ENCODE measurements at places on chromosomes 3 and 15.

DNA sequence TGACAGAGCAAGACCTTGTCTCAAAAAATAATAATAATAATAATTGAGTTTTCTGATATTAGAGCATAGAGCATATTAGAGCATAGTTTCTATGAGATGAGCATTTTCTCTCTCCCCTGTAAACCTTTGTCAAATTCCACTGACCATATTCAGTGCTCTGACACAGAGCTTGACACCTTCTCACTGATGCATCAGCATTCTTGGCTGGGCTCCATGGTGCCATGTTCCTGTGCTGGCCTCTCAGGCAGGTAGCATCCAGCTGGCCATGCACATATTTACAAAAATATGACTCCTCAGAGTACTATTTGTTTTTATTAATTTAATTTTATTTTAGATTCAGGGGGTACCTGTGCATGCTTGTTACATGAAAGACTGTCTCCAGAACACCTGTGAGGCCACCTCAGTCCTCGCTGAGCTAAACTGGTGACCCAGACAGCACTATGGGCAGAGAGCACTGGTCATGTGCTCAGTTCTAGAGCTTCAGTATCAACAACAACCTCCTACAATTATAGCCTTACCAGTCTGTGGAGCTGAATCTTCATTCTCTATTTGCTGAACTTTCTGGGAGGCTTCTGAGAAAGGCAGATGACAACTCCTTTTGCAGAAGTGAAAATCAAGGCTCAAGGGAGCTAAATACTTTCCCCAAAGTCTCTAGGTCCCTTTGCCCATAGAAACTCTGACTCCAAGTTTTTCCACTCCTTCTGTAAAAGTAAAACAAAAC is 21.6 kb upstream of the SLC28A2 start:
- no peak for DNase-seq
- H3K36me3 ChIP-seq = no peaks in the 10 kb centered on the region
- no peaks in the 10 kb centered on the region for H3K4me1 ChIP-seq
- H3K4me3 ChIP-seq = no peak overlapping the region
- no peaks in the 10 kb centered on the region for H3K27me3 ChIP-seq

- H3K4me3 ChIP-seq = no peak overlapping the region
- no peaks in the 10 kb centered on the region for H3K27me3 ChIP-seq
- no peaks in the 10 kb centered on the region for H3K36me3 ChIP-seq
- DNase-seq = no peak
These were observed 277.8 kb downstream of the CD47 start for GRCh38 chr3:107813026-107813425.

- no peaks in the 10 kb centered on the region for H3K36me3 ChIP-seq
- H3K27ac ChIP-seq = no peak overlapping the region
- no peak overlapping the region for H3K4me3 ChIP-seq
- H3K4me1 ChIP-seq = peaks cover 35% of the 10 kb centered on the region
These were observed 86.9 kb downstream of the TBL1XR1 start for GRCh38 chr3:177110386-177110785.

DNA sequence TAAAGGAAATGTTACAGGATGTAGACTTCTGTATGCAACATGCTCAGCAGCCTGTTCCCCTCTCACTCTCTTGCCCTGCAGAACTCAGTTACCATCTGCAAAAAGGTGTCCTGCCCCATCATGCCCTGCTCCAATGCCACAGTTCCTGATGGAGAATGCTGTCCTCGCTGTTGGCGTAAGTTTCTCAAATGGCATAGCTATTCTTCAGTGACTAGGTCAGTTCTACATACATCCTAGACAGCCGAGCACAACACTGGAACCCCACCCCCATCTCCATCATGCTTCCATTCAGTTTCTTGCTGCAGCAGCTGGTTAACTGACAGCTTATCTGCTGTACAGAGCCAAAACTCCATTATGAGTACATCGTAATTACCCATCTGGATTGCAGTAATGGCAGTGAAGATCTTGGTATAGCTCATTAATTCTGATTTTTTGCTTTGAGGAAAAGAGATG is 4.5 kb downstream of the THBS1 start:
- DNase-seq = no peak
- no peaks in the 10 kb centered on the region for H3K4me1 ChIP-seq
- H3K27ac ChIP-seq = no peak overlapping the region
- H3K27me3 ChIP-seq = no peaks in the 10 kb centered on the region
- H3K4me3 ChIP-seq = no peak overlapping the region

DNA sequence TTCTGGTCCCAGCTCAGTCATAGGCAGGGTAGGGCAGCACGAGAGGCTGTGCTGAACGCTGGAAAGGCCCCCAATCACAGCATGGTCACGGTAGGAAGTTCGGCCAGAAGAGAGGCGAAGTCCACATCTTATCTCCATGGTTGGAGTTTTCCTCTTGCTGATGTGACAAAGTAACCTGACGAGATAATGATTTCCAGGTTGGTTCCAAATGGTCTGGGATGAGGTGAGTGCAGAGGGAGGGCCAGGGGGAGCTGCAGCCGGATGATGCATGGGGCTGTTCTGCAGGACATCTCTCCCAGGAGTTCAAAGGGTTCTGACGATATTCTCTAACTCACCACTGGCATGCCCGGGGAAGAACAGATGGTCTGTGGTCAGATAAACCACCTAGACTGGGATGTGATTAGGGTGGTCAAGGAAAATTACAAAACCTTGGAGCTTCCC is 83.2 kb upstream of the WNT5A start:
- DNase-seq = no peak
- no peak overlapping the region for H3K4me3 ChIP-seq
- no peak overlapping the region for H3K27ac ChIP-seq
- no peaks in the 10 kb centered on the region for H3K27me3 ChIP-seq
- H3K4me1 ChIP-seq = no peaks in the 10 kb centered on the region

- no peaks in the 10 kb centered on the region for H3K4me1 ChIP-seq
- H3K27me3 ChIP-seq = no peaks in the 10 kb centered on the region
- H3K27ac ChIP-seq = no peak overlapping the region
- no peak for DNase-seq
- H3K4me3 ChIP-seq = no peak overlapping the region
- no peaks in the 10 kb centered on the region for H3K36me3 ChIP-seq
These were observed 1265.0 kb upstream of the ALCAM start for GRCh38 chr3:104101736-104102135.

DNA sequence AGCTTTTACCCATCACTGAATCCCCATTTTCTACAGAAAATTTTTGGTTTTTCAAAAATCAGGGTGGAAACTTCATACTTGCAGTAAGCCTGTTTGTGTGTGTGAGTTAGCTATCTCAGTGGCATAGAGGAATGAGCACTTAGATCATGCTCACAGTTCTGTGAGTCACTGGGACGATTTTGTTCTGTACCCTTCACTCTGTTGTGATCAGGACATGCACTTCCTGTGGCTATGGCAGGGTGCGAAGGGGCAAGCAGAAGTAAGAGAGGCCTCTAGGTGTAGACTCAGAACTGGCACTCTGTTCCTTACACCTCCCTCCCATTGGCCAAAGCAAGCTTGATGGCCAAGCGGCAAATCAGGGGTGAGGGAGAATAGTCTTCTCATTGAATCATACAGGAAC is 11.6 kb downstream of the NIPA2 start:
- no peak overlapping the region for H3K27ac ChIP-seq
- H3K36me3 ChIP-seq = no peaks in the 10 kb centered on the region
- no peaks in the 10 kb centered on the region for H3K4me1 ChIP-seq

DNA sequence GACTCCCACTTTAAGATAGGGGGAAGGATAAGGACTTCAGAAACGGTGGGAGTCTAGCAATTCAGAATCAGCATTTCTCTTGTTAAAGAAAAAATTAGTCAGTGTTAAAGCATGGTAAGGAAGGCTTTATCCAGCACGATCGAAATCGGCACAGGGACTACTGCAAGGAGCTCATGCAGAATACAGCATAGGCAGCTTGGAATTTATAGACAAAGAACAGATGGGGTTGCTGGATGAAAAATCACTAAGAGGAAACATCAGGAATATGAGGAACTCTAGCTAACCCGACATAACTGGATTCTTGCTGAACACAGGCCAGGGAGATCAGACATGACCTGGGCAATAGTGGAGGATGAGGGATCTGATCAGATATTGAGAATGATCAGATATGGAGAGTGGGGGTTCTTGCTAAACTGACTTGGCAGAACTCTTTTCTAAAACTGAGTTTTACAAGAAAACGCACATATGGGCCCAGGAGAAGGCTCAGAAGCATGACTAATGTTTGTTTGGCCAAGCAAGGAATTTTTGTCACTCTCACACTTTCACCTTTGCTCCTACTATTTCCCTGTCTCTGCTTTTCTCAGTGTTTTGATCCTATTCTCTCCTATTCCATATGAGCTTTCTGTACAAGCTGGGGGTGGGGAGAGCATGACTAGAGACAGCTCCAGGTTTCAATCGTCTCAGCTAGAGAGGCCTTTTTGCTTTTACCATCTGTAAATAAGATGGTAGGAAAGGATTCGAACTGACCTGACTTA is 3.9 kb upstream of the PLCH1 start:
- H3K36me3 ChIP-seq = no peaks in the 10 kb centered on the region
- no peak overlapping the region for H3K4me3 ChIP-seq
- H3K27ac ChIP-seq = no peak overlapping the region
- DNase-seq = no peak

DNA sequence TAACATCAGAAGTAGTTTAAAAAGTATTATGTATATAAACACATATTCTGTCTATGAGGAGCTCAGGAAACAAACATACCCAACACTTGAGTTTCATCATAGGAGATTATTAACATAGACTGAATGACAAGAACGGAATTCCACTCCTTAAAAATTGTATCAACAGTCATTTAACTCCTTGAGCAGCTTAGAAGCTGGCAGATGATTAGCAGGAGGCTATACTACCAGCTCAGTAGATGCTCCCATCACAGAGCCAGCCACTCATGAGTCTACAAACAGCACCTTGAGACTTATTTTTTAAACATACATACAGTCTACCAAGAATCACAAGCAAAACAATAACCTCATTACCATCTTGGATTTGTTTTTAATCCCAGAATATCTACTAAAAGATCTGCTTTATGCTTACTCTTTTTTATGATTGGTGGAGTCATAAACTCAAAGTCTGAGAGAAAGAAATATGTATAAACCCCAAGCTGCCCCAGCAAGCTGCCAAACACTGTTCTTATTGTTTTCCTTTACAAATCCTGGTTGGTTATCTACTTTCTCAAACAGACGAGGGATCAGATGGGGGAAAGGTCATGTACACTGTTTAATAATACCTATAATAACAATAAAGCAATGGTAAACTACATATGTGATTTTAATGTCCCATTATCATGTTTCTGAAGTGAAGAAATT is 59.5 kb downstream of the CBLB start:
- peaks cover 18% of the 10 kb centered on the region for H3K4me1 ChIP-seq
- H3K36me3 ChIP-seq = no peaks in the 10 kb centered on the region
- no peak for DNase-seq
- H3K27me3 ChIP-seq = no peaks in the 10 kb centered on the region
- H3K27ac ChIP-seq = no peak overlapping the region

GRCh38 chr3:84141571-84141970 is 817.2 kb upstream of the CADM2 start:
- H3K4me1 ChIP-seq = no peaks in the 10 kb centered on the region
- H3K27ac ChIP-seq = no peak overlapping the region
- no peaks in the 10 kb centered on the region for H3K36me3 ChIP-seq
- no peaks in the 10 kb centered on the region for H3K27me3 ChIP-seq

DNA sequence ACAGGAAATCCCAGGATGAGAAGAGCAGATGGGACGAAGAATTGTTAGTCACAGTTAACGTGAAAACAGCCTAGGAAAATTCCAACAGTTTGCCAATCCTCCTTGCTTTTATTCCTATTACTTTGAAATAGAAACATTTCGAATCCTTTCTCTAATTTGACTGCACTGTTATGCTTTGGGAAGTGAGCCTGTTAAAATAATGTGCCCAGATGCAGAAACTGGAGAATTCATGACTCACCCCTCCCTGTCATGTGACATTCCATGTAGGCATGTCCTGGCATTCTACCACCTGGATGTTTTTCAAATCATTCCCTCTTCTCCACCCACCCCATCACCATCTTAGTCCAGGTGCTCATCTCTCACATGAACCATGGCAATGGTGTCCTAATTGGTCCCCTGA is 107.3 kb downstream of the MINAR1 start:
- H3K36me3 ChIP-seq = no peaks in the 10 kb centered on the region
- H3K4me3 ChIP-seq = no peak overlapping the region
- H3K27me3 ChIP-seq = no peaks in the 10 kb centered on the region
- H3K4me1 ChIP-seq = no peaks in the 10 kb centered on the region

GRCh38 chr3:14460342-14461005 is 58.1 kb downstream of the SLC6A6 start:
- H3K27me3 ChIP-seq = no peaks in the 10 kb centered on the region
- no peak overlapping the region for H3K4me3 ChIP-seq
- no peak overlapping the region for H3K27ac ChIP-seq
- peak; percentile 71 for DNase-seq

DNA sequence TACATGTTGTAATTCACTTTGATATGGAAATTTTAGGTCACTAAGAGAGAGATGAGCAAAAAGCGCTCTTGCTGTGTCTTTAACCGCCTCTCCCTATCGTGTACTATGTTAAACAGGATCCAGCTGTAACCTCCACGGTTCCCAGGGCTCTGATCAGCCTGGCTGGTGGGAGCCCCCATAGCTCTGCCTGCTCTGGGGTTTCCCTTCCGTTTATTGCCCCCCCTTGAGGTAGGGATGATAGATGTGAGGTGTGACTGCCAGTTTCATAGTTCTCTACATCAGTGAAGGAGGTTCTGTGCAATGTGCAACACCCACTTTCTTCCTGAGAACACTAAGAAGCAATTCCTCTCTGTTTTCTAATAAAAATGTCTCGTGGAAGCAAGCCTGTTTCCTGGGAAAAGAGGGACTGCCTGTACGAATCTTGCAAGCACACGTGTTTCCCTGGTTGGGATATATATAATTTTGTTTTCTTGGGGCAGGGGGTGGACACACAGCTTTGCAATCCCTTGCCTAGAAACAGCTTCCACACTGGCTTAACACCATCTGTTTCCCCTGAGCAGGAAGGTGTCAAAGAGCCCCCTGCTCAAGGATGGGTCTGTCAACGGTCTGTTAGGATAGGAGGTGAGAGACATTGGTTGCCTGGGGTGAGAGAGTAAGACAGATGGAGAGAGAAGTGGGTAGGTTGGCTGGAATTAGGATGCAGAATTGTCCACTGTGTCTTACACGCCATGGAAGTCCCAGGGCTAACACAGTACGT is 23.8 kb downstream of the CORO2B start:
- H3K27me3 ChIP-seq = no peaks in the 10 kb centered on the region
- H3K4me1 ChIP-seq = no peaks in the 10 kb centered on the region
- no peaks in the 10 kb centered on the region for H3K36me3 ChIP-seq
- H3K4me3 ChIP-seq = no peak overlapping the region
- H3K27ac ChIP-seq = no peak overlapping the region

GRCh38 chr3:159252772-159253384 is 451.0 kb downstream of the MFSD1 start:
- no peaks in the 10 kb centered on the region for H3K27me3 ChIP-seq
- DNase-seq = no peak
- H3K36me3 ChIP-seq = no peaks in the 10 kb centered on the region
- no peak overlapping the region for H3K4me3 ChIP-seq
- H3K27ac ChIP-seq = no peak overlapping the region
- H3K4me1 ChIP-seq = no peaks in the 10 kb centered on the region

DNA sequence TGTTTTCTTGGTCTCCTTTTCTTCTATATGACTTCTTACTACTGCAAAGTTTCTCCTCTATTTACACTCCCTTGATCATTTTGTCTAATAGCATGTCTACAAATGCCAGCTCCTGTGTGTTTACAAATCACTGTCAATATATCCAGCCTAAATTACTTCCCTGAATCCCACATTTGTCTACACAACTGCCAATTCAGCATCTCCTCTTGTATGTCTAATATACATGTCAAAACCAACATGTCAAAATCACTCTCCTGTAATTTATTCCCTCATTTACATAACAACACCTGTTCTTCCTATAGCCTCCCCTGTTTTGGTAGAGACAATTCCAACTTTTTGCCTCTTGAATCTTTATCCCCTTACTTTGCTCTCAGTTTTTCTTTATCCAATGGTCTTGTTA is 359.3 kb downstream of the PLOD2 start:
- H3K4me1 ChIP-seq = no peaks in the 10 kb centered on the region
- no peaks in the 10 kb centered on the region for H3K27me3 ChIP-seq
- H3K36me3 ChIP-seq = no peaks in the 10 kb centered on the region
- no peak overlapping the region for H3K4me3 ChIP-seq
- no peak overlapping the region for H3K27ac ChIP-seq
- no peak for DNase-seq
